ENCODE measurements at places on chromosomes 1 and 21.
A peak's percentile ranks its signal among the peaks of the same experiment; 100 is the strongest.

GRCh38 chr1:30864681-30865080, 43.9 kb downstream of the SDC3 start:
- DNase-seq = no peak

GRCh38 chr1:75613916-75614315, 3.0 kb upstream of the SLC44A5 start:
- DNase-seq = no peak

DNA sequence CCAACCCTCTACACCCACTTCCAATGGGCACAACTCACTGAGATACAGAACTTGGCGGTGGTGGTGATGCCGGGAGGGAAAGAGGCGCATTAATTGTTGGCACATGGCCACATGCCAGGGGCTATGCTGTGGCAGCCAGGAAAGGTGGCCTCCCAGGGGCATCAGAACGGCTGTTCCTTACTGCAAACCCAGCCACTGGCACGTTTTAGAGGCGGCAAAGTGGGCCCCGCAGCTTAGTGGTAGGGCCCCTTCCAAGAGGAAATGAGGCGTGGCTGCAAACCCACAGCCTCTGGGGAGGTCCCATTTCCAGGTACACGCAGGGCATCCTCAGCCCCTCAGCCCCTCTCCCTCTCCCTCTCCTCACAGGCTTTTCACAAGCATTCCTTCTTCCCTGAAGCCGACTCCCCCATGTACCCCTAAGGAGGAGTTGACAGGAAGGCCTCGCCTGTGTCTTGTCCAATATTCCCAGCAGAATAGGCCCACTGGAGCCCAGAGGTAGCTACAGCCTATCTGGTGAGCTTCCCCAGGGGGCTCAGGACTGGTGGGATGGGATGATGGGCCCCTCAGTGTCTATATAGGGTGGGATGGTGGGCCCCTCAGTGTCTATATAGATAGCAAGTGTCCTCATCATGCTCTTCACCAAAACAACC, 166.2 kb downstream of the CLIC6 start:
- no peak for DNase-seq

DNA sequence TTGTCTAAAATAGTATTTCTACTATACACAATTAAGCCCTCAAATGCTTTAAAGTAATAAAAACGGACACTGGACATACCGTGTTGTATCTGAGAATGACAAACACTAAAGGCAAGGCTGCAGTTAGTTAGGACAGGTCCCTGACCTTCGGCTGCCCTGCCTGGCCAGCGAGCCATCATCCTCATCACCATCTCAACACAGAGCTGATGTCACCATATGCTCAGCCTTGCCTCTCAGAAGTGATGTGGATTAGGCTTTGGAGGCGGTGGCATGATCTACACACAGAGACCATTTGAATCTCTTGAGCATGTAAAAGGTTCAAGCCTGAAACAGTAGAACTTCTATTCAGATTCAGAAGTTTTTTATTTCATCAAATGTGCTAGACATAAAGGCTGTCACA, 244.7 kb downstream of the SDCCAG8 start:
- no peak for DNase-seq

DNA sequence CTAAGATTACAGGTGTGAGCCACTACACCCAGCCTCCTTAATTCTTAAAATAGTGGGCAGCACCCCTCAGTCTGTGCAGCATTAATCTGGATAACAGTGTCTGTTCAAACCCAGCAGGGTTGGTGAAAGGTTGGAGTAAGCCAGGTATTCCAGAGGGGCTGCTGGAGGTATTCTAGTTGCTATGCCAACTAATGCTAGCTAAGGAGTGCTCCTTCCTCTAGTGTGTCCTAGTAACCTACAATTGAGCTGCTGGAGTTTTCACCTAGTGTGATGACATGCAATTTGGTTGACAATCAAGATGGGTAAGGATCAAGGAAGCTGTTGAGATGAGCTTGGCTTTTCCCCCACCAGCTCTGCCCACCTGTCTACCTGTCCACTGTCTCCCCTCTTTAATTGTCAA, 100.2 kb upstream of the IPO9 start:
- no peak for DNase-seq

DNA sequence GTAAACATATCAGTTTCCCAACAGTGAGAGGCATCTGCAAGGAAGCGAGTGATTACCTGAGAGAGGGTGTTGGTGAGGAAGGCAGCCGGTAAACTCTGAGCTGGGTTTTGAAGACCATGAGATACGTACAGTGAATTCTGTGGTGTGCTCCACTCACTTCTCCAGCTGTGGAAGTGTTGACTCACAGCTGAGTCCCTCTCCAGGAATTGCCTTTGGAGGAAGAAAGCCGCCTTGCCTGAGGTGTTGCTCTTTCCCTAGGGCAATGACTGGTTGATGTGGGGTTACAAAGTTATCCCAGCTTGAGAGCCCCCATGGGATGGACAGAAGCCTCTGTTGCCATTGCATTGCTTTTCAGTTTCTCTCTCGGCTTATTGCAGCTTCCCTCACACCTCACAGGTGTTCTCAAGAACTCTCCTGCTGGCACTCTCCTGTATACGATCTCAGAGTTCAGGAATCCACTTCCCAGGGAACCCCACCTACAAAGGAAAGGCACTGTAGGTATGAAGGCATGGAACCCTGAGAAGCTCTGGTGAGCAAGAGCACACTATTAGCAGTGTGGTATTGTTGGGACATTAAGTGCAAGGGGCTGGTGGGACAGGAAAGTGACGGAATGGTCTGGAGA, 10.8 kb downstream of the NHLH1 start:
- DNase-seq = no peak

DNA sequence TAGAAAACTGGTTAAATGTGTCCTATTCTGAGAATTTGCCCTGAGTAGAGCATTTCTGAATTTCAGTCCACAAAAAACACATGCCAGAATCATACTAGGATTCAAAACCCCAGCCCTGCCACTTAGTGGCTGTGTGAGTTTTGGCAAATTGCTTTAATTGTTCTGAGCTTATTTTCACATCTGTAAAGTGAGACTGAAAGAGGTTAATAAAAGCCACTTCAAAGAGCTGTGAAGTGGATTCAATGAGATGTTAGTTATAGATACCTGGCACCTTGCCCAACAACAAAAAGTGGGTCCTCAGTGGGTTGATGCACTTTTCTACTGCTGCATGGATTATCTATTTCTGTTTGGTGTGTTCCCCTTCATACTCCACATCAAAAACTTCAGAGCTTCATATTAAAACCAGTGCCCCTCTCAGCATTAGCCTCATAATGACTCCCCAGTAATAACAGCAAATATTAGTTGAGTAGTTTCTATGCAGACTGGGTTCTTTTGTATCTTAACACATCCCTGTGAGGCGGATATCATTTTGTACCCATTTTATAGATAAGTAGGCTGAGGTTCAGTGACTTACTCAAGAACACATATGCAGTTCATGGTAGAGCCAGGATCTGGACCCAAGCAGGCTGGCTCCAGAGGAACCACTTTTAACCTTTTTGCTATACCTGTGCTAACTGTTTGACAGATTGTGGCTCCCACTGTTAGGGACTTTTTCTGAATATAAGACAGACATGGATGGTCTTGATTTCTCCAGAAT, 14.2 kb upstream of the ADORA3 start:
- DNase-seq = no peak

DNA sequence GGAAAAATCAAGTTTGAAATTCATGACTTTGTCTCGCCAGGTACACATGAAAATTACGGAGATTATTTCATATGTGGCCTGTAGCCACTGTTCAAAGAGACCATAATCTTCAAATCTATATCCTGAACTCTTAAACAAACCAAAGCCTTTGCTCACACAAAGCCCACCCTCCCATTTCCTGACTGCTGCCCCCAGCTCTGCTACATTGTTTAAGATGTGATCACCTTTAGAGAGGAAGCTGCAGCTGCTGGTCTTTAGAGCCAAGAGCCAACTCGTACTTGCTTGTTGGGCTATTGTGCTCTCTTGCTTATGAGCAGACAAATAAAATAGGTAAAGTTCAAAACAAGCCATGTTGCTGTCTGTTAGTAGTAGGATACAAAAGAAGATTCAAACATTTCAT, 71.9 kb downstream of the DTL start:
- DNase-seq = no peak

DNA sequence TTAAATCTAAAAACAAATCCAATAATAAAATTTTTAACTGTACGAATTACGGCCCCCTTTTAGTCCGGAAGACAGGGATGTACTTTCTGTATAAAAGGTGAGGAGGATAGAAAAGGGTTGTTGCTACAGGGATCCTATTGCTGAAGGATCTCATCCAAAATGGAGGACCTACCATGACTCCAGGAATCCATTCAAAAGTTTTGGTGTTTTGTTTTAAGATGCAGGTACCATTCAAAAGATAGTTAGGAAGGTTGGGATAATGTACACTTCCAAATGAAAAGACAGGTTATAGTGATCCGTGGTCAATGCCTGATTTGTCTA, 1.3 kb upstream of the ENAH start:
- no peak for DNase-seq

DNA sequence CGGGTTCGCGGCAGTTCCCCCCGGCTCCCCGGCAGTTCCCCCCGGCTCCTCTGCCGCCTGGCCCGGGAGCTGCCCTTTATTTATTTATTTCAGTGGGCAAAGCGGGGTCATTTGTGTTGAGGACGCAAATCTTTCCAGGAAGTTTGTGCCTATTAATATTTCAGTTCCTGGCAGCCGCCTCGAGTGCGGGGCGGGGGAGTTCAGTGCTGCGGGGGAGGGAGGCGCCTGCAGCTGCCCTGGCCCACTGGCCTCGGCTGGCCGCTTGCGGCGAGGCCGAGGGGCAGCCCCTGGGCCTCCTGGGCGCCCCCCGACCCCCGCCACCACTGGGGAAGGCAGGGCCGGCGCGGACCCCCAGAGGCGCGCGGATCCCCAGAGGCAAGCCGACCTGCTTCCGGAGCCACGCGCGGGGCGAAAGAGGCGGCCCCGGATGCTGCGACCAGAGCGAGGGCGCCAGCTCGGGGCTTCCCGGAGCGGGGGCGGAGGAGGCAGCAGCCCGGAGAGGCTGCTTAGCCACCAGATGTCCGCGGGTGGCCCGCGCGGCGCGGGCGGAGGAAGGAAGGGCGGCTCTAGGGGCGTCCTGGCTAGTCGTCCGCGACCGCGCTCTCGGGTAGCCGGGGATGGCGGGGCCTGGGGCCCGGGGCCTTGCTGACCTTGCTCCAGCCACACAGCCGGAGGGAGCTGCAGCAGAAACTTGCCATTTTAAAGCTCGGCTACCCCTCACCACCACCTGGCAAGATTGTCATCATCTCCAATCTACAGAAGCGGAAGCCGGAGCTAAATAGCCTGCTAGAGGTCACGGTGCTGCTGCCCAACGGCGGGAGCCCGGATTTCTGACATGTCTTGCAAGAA, 48.0 kb downstream of the H3-3A start:
- DNase-seq = no peak

DNA sequence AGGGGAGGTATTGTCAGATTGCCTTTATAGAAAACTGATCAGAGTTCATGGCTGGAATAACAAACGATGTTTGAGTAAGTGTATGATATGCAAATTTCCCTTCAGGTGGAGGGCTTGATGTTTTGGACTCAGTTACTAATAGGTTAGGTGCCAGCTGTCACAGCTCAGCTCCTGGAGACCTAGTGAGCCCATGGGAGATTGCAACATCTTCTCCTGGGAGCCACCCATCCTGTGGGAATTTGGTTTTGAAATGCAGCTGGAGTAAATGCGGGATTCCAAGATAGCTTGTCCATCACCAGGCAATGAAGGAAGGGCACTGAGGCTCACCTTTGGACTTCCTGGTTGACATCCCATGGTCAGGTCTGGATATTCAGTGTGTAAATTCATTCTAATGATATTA, 211.4 kb upstream of the NRIP1 start:
- DNase-seq = no peak

GRCh38 chr1:27402349-27402754, 9.9 kb downstream of the GPR3 start:
- no peak for DNase-seq

DNA sequence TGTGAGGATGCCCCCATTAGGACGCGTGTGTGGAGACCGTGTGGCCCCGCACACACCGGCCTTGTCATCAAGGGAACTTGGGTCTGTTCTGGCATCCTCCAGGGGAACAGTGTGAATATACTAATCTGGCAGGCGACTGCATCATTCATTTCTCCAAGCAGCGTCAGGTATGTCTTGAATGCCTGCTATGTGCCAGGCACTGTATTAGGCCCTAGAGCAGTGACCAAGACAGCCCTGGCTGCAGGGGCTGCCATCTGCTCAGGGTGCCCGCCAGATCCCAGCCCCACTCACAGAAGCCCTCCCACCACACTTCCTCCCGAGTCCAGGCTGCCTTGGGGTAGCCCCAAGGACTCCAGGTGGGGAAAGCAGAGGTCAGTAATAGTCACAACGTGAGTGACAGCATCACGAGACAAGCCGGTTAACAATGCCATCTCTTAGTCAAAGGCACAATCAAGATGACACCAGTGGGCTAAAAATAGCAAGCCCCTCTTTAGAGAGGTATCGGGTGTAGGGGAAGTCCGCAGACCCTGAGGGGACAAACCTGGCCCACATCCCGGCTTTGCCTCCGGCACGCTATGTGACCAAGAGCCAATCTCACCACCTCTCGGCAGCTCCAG, 7.5 kb upstream of the LAPTM5 start:
- no peak for DNase-seq

DNA sequence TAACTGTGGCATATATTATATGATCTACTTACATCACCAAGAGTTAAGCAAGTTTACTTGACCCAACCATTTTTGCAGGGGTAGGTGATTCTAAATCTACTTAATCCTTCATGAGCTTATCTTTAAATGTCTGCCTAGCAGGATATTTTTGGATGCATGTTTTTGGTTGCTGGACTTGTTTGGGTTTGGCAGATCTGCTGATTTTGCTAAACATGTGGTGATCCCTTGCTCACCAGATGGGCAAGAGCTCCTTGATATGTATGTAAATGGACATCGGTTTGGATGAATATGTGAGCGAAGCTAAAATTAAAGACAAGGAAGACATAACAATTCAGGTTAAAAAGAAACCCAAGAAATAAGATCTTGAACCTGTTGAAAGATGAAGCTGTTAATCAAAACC, 36.7 kb downstream of the FMN2 start:
- no peak for DNase-seq

DNA sequence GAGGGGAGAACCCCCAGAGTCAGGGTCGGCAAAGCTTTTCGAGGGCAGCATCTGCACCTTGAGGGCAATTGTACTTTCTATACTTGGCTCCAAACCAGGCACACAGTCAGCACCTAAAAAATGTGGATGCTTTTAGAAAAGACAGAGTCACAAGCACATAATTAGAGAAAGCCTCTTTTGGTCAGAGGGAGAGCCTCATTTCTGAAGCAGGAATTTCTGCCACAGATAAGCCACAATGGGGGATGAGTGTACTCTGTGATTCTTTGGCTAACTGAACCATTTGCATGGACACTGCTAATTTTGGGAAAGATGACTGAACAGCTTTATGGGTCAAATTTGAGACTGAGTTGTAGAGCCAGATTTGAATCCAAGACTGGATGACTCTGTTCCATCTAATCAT, 635.7 kb downstream of the KIF26B start:
- DNase-seq = no peak

DNA sequence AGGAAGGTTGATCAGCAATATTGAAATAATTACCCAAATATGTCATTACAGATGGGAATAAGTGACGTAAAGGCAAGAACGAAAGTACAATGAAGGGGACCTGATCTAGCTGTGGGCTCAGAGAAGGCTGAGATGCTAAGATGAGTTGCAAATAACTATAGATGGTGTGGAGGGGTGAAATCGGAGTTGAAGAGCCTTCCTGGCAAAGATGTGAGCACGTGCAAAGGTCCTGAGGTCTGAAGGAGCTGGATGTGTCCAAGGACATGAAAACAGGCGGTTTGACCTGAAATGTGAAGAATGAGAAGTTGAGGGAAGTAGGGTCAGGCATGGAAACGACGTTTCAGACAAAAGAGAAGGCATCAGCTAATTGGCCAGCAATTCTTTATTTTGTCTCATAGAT, 61.6 kb upstream of the SLC45A1 start:
- DNase-seq = no peak

- DNase-seq = peak; percentile 46
Measured at GRCh38 chr1:34742667-34743270, 12.1 kb upstream of the GJB5 start.

Data from stimulated activated CD4-positive, alpha-beta T cell treated with anti-CD3 and anti-CD28 coated beads, Interleukin-1b, Interleukin-23, amount 100 ng/mL, for 1 hour (primary cell).